ENCODE measurements at places on chromosomes 13 and 19.

- DNase-seq = peak; percentile 24
Observed at GRCh38 chr19:16327501-16327900, 2.9 kb downstream of the KLF2 start.

GRCh38 chr13:113148407-113148806 lies 10.0 kb upstream of the PROZ start:
- DNase-seq = no peak

DNA sequence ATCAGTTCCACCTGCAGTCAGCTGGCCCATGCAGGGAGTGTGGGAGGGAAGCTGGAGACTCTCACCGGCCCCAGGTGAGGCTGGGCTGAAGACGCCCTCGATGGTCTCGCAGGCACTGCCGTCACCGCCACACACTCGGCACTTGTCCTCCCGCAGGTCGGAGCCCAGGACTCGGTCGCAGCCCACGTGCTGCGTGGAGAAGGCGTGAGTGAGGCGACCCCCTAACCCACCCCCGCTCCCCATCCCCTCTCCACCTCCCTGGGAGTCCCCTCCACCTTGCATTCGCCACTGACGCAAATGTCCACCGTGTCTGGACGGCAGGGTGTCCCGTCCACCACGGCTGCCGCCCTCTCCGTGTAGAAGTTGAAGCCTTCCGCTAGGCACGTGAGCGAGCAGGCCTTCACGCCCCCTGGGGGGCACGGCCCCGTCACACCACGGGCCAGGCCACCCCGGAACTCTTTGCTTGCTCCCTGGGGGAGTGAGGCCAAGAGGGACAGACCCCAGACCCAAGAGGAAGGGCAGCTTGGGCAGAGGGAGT lies 12.0 kb upstream of the MYO1F start:
- no peak for DNase-seq

GRCh38 chr13:63636316-63636993 lies 2220.8 kb upstream of the PCDH20 start:
- no peak for DNase-seq

DNA sequence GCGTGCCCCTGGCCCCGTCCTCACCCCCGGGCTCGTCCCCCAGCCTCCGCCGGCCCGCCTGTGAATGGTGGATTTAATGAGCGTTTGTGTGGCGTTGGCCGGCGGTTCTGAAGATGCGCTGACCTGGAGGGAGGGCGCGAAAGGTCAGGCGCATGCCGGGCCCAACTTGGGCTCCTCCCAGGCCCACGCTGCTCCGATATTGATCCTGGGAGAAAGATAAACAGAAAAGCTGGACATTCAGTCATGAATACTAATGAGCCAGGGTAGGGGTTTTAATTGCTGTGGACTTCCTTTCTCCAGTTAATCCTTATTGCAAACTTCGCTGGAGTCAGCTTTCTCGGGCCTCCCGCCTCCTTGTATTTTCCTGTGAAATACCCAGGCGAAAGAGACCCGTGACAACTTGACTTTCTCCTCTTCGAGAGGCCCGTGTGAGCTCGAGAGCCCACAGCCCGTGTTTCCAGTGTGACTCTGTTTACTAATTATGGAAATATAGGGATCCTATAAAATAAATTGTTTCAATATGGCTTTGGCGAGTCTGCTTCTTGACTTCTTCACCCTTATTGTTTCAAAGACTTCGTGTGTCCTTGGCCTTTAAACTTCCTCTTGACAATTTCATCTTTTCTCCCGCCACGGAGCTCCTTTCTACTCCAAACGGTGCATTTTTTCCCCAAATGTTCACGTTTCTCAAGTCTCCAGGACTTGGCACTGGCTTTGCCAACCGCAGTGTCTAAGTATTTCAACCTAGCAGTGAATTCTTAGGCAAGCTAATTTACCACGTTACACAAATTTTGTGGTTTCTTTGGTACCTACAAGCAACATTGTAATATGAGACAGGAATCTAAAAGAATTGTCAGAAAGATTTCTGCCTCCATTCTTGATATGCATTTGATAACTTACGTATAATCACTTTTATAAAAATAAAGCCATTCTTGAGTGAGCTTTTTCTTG lies 10.5 kb downstream of the ZIC2 start:
- DNase-seq = no peak

DNA sequence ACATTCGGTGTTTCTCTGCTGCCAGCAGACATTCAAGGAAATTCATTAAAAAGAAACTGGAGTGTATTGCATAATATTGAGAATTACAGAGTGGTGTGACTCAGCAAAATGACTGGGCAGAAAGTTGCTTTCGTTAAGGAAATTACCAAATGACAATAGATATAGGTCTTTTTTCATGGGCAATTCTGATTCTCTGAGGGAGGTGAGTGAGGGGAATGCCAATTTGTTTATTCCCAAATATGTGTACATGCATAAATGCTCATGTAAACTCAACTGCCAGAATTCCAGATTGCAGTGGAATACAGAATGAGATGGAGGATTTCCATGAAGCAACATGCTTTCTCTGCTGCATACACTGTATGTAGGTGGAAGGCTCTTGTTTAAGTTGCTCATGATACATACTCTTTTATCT lies 1730.1 kb downstream of the SLITRK5 start:
- no peak for DNase-seq

GRCh38 chr13:92362717-92363116 lies 863.9 kb upstream of the GPC6 start:
- DNase-seq = no peak

- no peak for DNase-seq
Observed at GRCh38 chr13:38384171-38384570, 34.5 kb downstream of the UFM1 start.

GRCh38 chr13:105518086-105518485 lies 1017.4 kb downstream of the EFNB2 start:
- DNase-seq = no peak

- no peak for DNase-seq
Observed at GRCh38 chr13:108127406-108127805, 87.9 kb downstream of the LIG4 start.

GRCh38 chr13:107713314-107713713 lies 502.0 kb downstream of the LIG4 start:
- DNase-seq = no peak

GRCh38 chr19:42208612-42209011 lies 8.9 kb downstream of the DEDD2 start:
- DNase-seq = no peak

DNA sequence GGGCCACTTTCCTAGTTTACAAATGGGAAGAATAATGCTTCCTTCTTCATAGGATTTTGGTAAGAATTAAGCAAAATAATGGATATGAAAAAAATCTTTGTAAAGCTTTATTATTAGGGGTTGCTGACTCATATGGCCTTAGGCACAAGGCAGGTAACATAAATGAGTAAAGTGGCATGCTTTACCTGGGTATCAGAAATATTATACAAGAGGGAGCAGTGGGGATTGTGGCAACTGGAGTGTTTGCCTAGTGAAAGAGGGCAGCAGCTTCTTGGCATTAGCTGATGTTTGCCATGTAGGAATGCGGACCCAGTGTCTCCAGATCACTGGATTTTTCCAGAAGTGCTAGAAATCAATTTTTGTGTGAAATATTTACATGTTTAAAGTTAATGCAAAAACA lies 19.5 kb downstream of the WDFY2 start:
- no peak for DNase-seq

DNA sequence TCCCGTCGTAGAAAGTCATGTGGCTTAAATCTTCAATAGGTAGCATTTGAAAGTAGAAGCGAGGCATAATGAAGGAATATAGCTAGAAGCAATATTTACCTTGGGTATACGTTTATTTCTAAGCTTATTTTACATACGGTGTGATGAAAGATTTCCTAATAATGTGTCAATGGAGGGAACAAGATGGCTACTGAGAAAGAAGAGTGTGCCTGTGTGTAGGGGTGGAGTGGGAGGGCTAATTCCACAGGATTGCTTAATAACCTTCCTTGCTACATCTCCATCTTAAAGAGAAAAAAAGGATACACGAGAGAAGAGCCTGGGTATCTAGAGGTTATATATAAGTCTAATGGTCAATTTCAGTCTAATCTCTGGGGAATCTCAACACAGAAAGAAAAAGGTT lies 2.0 kb downstream of the SPART start:
- no peak for DNase-seq

DNA sequence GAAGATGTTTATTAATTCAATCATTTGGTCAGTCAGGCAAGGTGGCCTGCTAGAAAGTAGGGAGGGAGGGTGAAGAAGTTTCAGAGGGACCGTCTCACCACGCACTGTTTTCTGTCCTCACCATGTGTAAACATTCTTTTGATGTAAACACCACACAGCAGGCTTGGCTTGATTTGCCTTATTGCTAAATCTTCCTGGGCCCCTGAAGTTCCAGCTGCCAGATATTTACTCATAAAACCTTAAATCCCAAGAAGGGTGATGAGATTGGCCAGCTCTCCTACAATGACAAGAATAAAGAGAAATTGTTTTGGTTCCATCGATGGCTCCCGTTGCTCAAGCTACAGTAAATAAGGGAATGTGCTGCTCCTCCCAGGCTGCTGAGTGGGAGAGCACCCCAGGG lies 198.2 kb upstream of the TMTC4 start:
- DNase-seq = no peak

DNA sequence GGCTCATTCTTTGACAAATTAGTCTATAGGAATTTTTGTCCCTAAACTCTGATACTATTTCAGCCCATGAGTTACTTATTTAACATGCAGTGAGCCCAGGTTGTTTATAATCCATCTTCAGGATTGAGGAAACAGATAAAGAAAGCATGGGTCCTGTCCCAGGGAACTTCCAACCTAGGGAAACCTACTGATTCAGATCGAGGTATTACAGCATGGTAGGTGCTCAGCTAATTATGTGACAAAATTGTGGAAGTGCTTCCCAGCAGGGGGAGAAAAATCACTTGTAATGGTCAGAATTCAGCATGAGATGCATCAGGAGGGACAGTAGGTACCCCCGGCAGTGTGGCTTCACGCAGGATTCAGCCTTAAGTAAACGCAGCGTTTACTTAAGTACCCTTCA lies 171.3 kb downstream of the NUFIP1 start:
- no peak for DNase-seq

- no peak for DNase-seq
Observed at GRCh38 chr13:20772401-20773131, 1.2 kb downstream of the EEF1AKMT1 start.

DNA sequence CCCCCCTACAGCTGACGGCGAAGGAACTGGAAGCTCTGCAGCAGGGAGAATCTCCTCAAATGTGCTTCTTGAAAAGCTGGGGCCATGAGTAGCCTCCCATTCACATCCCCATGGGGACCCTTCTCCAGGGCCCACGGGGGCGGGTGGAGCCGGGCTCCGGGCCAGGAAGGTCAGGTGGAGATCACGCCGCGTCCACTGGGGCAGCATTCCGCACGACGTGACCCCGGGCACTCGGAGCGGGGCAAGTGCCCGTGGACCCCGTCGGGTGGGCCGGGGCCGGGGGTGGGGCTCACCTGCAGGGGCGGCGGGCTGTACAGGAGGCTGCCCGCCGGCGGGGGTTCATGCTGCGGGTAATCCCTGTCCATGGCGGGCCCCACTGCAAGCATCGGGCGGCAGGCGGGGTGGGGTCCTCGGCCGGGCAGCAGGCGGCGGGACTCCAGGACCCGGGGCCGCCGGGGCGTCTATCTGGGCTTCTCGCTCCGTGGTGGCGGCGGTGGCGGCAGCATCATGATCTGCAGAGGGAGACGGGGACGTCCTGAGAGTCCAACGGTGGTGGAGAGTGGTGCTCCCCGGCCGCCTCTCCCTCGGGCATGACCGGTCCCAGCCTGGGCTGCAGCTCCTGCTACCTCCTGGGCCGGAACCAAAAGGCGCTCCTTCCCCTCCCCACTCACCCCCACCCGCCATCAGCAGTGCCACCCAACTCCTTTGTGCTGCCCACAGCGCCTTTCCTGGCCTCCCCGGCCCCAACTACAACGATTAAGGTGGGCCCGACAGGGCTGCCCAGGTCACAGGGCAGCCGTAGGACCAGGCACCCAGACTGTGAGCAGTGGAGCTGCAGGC lies 20.0 kb downstream of the SBNO2 start:
- no peak for DNase-seq

DNA sequence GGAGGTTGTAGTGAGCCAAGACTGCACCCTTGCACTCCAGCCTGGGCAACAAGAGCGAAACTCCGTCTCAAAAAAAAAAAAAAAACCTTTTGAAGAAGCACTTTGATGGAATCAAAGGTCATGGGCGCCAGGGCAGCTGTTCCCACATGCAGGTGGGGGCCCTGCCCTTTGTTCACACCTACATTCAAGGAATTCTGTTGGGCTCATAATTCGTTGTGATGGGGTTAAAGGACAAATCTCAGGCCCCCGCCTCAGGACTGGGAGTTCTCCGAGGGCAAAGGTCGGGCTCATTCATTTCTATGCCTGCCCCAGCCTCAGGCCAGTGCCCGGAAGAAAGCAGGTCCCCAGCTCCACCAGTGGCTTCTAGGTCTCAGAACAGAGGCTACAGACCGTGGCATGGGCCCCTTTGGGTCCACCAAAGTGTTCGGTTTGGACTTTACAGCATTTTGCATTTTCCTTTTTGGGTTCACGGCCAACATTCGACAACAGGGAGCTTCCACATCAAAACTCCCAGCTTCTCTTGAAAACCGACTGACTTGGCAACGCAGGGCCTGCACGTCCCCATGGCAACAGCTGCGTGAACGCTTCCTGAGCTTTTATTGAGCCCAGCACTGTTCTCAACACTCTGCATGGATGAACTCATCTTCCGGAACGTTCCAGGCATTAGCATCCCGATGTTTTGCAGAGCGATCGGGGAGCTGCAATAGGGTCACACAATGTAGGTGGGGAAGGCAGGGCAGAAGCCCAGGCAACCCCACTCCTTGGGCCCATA lies 10.1 kb upstream of the GTF2F1 start:
- no peak for DNase-seq

DNA sequence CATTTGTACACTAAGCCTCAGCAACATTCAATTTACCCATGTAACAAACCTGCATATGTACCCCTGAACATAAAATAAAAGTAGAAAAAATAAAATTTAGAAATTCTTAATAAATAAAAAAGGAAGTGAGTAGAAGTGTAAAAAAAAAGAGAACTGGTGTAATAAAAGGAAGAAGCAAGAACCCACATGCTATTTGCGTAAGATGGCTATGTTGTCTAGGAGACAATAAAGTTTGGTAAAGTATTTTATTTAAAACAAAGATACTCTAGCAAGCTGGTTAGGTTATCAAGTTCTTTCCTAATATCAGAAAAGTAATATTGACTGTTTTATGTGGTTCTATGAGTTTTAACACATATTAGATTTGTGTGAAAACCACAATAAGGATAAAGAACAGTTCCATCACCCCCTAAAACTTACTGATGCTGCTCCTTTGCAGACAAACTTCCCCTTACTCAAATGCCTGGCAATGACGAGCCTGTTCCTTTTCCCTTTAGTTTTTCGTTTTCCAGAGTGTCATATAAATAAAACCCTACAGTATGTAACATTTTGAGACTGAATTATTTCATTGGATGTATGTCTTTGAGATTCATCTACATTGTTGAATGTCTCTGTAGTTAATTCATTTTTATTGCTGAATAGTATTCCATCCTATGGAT lies 98.9 kb downstream of the TNFSF13B start:
- DNase-seq = no peak

DNA sequence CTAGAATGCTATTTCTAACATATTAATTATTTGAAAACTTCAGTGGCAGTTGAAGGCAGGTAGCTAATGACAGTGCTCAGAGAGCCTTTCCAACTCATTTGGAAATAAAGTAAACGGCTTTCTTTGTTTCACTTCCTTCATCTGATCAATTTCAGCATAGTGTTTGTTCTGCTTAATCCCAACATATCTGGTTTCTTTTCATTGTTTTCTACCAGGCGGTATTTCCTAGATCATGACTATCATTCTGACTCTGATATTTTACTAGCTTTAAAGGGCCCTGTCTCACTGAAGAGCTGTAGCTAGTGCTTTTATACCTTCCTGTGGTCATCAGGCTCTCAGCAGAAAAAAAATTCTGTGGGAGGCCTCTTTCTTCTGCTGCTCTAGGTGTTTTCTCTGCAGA lies 178.6 kb downstream of the RBM26 start:
- no peak for DNase-seq

GRCh38 chr13:50850445-50850844 lies 7.0 kb upstream of the DLEU7 start:
- no peak for DNase-seq

Data from CD4-positive, alpha-beta T cell treated with Interleukin-4 for 4 hours (primary cell).